Femur (tissue), 1 donor: ENCODE measurements at places on chromosomes 6 and 20.
A peak's percentile ranks its signal among the peaks of the same experiment; 100 is the strongest.

DNA sequence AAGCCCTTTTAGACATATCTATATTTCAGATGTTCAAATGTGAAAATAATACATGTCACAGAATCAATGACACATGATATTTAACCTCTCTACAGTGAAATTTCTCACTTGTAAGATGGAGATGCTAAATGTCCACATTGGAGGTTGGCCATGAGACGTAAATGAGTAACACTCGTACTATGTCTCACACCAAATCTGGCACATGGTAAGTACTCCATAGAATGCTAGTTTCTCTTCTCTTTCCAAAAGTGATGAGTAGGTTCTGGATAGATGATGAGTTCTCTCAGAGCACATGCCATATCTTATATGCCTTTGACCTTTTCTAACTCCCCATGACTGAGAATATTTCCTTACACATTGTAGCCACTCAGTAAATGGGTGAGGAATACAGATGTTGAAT, 17.7 kb downstream of the GFOD1 start:
- DNase-seq, result no peak

DNA sequence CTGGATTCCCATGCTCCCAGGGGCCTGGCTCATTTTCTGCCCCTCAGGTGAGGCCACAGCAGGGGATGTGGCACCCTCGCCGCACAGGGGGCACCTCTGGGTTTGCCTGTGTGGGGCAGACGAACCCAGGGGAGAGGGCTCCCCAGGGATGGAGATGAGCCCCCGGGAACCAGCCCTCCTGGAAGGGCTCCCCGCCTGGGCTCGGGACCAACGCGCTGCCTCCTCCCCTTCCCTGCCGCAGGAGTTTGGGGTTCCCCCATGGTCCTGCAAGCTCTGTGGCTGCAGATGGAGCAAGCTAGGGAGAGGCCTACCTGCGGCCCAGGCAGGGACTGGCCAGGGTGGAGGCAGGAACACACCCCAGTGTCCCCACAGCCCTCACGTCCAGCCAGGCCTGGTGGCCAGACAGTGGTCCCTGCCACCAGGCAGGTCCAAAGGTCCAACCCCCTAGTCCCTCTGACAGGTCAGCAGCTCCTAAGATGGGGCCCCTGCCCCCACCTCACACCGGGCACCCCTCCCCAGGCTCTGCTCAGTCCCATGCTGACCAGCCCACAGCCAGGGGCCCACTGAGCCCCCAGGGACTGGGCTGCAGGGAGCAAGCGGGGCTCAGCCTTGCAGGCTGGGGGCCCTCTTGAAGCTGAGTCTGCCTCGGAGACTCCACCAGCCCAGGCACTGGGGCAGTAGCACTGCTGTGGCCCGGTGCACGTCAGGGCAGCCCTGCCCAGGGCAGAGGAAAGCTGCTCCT, 13.7 kb downstream of the LAMA5 start:
- DNase-seq, result peak; percentile 15

DNA sequence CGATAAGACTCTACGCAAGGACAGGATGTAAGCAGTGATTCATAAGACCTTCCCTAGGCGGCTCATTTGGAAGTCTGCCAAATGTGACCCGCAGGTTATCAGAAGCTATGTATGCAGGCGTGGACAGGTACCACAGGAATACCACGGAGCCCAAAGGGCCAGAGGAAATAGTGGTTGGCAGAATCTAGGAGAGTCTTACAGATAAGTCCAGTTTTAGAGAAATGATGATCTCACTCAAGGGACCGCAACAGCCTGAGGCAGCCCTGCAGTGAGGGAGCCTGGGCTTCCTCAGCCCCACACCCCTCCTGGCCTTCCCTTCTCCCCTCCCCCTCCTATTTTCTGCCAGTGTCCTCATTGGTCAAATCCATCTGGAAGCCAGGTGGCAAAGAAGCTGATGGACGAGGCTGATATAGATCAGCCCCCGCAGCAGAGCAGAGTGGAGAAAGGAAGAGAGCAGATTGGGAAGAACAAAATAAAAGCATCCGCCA, 110.6 kb downstream of the FNDC1 start:
- no peak for DNase-seq

GRCh38 chr6:143126574-143126941, 65.9 kb downstream of the AIG1 start:
- DNase-seq, result no peak

DNA sequence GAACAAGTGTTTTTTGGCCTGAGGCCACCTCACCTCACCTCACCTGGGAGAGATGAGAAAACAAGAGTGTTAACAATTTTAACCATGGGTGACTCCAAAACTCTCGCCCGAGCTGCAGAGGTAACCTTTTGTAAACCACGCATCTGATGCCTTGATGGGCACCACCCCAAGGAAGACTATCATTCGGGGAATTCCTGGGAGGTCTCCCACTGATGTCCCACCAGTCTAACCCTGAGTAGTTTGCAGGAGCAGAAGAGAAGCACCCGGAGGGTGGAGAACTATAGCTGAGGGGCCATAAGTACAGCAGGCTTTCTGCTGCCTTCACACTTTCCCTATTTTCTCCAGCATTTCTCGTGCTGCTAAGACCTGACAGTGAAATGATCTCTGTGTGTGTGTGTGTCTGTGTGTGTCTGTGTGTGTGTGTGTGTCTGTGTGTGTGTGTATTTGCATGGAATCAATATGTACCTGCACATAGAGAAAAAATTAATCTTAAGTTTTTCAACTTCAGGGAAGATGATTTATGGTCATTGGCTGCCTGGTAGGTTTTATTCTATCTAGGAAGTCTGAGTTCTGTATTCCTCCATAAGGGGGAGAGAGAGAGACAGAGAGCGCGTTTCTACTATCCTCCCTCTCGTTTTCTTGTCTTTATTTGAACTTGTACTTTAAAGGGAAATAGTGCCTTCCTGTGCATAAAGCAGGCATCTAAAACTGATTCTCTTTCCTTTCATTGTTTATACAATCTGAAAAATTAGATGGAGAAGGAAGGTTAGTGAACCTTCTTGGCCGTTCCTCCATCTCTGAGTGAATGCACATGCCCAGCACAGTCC, 75.8 kb downstream of the CAP2 start:
- DNase-seq, result no peak

DNA sequence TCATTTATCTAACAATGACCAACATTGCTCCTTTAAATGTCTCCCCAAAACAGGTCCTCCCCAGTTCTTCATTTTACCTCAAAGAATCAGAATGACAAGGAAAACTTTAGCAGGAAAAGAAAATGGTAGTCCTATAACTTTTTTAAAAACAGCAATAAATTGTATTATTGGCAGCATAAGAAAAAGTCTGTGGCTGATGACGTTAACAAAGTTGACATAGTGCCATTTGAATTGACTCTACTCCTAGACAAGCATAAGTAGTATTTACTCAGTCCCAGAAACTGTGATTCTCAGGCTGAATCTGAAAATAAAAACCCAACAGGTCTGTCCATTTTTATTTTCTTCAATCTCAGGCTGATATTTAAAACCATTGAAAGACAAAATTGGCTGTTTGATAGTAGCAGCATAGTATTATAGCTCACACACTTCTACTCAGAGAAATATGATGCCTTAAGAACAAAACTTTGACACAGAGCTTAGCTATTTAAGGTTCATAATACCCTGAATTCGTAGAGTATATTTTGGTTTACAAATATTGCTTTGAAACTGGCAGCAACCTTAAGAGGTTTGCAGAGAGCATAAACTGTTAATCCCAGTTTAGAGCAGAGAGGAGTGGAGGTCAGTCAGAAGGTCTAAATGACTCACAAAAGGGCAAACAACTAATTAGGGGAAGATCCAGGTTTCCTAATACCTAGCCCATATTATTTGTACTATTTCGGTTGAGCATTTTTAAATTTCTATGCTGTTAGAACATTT, 35.0 kb upstream of the TENT5A start:
- DNase-seq, result no peak

GRCh38 chr6:127102299-127102698, 16.2 kb upstream of the RSPO3 start:
- DNase-seq, result no peak

DNA sequence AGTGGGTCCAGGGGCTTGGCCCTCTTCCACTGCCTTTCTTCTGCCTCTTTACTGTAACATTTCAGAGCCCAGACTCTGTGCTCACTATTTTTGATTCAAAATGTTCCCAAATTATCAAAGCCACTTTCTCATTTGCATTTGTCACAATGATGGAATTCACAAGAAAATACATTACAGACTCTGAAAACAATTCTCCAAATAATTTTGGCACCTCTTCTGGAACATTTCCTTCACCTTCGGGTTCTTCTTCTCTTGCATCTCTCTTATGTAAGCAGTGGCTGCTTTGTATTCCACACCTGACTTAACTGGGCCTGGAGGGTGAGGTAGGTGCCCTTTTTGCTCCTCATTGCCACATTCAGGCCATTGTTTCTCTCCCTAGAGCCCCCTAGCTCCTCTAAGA, 30.0 kb downstream of the ZNF184 start:
- DNase-seq, result no peak

DNA sequence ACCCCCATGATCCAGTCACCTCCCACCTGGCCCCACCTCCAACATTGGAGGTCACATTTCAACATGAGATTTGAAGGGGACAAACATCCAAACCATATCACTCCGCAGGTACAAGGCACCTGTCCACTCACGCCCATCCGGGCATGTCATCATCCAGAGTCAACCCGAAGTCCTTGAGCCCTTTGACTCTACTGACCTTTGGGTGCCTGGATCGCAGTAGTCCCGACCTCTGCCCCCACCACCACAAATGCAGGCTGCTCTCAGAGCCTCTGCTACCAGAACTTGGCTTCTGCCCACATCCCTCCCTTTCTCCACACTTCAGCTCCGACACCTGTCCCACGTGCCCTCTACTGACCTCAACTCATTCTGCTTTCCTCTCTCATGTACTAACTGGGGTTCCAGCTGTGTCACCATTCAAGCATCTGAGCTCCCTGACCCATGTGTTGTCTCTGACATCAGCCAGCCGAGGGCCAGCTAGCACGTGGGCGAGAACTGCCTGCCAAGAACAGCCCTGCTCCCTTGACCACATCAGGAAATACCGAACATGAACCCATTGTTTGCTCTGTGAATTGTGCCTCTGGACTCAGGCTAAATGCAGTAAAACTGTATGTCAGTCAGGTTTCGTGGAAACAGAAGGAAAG, 498.3 kb upstream of the SULF2 start:
- peak; percentile 76 for DNase-seq

GRCh38 chr6:44222486-44223318, 693 bp upstream of the SLC29A1 start:
- peak; percentile 59 for DNase-seq

DNA sequence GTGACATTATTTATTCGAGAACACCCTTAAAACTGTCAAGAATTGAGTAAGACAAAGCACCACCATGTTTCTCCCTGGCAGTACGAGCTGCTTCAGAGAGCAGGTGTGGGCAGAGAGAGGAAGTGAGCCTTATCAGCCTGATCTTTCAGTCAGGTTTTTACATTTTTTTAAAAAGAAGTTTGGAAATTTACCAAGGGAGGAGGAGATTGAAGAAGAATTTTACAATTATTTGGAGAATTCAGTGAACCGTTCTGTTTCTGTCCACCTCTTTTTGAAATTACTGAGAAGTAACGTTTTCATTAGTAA, 75.5 kb downstream of the ZDHHC14 start:
- DNase-seq, result no peak

DNA sequence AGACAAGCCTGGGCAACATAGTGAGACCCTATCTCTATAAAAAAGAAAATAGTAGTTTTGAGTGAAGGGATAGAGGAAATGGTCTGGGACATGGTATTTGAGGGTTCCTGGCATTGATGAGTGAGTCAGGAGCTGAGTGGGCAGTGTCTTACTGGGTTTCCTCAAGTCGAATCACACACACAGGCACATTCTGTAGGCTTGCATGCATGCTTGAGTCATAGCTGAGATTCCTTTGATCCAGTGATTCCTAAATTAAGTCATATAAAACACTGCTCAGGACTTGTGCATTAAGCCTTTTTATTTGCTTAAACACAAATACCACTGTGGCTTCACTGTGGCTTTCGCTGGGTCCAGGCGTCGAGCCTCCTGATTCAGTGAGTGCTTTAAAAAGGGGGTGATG, 71.8 kb upstream of the TMEM181 start:
- no peak for DNase-seq

DNA sequence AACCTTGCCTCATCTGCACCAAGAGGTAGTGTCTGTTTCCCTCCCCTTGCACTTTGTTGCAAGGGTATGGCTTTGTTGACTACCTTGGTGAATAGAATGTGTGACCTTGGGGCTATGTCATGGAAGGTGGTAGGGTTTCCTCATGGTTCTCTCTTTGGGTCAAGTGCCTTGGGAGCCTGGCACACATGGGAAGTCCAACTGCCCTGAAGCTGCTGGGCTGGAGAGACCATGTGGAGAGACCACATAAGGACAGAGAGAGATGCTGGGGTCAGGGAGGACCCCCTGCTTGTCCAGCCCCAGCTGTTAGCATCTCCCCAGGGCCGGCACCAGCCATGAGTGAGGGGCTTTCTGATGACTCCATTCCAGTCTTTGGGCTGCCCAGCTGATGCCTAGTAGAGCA, 95.5 kb upstream of the PAX1 start:
- no peak for DNase-seq

DNA sequence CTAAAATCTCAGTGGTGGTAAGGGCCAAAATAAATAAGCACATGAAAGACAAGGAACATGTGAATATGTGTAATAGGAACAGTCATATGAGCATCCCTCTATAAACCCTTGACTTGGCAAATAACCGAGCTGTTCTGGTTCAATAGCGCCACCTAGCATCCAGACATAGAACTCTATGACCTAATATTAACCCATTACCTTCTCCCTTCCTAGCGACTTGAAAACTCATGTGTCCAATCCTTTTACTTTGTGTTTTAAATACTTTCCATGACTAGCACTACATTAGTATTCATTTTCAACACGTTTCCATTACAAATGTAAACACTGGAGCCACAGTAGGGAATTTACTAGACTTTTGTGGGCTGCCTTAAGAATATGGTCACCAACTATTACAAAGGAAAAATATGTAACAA, 279.7 kb downstream of the UST start:
- no peak for DNase-seq

GRCh38 chr6:11785415-11785773, 6.8 kb upstream of the ADTRP start:
- no peak for DNase-seq

- no peak for DNase-seq
Measured at GRCh38 chr6:37130704-37131103, 39.2 kb upstream of the PIM1 start.

GRCh38 chr6:117496383-117496990, 14.0 kb downstream of the DCBLD1 start:
- DNase-seq, result no peak

DNA sequence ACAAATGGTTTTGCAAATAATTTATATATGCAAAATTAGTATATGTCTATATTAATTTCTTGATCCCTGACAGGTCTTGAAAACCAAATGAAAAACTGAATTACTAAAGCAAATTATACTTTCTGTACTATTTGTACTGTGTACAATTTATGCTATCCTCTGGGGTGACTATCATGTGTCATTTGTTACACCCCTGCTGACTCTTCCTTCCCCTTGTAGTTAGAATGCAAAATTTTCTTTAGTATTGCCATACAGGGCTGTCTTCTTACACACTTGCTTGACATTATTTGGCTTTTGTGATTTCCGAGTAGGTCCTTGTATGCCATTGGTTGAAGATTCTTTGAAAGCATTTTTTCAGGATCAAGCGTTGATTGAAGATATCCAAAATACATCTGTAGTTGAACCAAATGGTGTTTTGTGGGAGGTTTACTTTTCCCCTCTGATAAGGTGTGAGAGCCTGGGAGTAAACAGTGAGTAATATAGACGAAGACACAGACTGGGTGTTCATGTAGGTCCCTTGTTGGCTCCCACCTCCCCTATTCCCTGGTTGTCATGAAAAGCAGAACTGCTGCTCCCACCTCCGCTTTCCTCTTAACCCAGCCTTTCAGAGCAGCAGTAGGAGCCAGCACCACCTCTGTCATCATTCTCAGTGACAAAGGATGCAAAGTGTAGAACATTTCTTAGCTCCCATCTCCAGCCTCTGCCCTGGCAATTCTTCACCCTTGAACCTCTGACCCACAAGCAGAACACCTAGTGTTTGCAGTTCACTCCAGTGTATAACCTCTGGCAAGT, 29.0 kb downstream of the NCOA7 start:
- DNase-seq, result no peak
